ENCODE measurements at places on chromosomes 6 and 20. TPM values are rescaled to one million over a fixed set of nuclear protein-coding genes. Genes with fewer than 3 reads are reported as not detected.

- H3K4me3 ChIP-seq: no peak overlapping the region
- no peaks in the 10 kb centered on the region for H3K4me1 ChIP-seq
- no peaks in the 10 kb centered on the region for H3K27me3 ChIP-seq
Measured at GRCh38 chr20:51659491-51660050, 108.6 kb downstream of the ATP9A start.

- H3K36me3 ChIP-seq: no peaks in the 10 kb centered on the region
- no peak overlapping the region for H3K4me3 ChIP-seq
- H3K27ac ChIP-seq: no peak overlapping the region
- no peaks in the 10 kb centered on the region for H3K4me1 ChIP-seq
Measured at GRCh38 chr6:8201679-8202078, 99.3 kb upstream of the EEF1E1 start.

DNA sequence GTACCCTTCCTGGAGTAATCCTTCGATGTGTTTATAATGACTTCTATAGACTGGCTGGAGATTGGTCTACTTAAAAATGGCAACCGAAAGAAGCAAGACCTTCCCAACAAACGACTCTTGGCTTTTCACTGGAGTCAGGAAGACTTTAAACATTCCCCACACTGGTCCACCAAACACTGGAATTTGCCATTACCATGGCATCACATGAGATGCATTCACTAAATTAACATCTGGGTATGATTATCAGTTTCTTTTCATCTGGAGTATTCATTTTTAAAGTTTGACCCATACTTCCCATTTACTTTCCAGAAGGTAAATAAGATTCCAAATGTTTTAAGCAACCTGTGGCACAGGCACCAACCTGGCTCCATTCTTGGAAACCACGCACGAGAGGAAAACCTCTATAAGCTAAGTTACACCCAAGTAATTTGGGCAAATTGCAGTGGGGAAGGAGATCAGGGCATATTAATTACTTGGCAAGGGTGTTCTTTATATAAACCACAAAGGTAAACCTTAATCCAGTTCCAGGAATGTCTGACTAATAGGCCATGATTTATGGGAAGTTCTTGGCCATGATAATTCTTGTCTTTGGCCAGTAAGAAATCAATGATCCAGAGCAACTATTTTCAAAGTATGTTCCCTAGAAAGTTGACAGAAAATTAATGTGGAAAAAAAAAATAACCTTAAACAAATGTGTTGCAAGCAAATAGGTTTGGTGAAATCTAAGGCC lies 190.0 kb upstream of the COL21A1 start:
- H3K36me3 ChIP-seq: no peaks in the 10 kb centered on the region
- H3K4me1 ChIP-seq: no peaks in the 10 kb centered on the region
- no peak for DNase-seq
- H3K27ac ChIP-seq: no peak overlapping the region

DNA sequence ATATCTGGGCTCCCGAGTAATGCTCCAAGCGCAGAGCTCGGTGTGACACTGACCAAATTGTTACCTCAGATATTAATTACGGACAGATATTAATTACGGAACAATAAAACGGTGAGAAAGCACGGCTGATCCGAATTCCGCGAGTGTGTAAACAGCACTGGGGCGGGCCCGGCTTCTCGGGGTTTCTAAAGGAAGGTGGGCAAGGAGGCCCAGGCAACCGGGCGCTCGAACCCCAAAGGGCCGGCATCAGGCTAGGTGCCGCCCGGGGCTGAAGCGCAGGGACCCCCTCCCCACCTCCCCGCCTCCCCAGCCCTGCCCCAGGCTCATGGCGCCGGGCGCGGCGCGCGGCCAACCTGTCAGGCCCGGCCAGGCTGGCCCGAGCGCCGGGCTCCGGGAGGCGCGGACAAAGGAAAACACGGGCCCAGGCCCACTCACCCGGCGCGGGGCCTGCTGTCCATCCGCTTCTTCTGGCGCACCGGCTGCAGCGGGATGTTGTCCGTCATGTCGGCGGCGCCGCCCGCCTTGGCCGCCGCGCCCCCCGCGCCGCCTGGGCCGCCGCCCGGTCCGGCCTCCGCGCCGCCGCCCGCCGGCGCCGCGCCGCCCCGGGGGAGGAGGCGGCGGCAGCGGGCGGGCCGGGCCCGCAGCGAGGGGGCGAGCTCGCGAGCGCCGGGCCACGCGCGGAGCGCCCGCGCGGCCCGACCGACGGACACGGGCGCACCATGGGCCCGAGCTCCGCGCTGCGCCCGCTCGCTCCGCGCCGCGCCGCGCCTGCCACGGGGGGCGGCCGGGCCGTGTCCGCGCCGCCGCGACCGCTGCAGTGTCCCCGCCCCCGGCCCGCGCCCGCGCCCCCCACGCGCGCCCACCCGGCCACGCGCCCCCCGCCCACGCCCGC lies at the start of gene ATP9A:
TSS of gene ATP9A (minus strand) at position 524 of the 892 bp plus-strand sequence. CDS start at position 503, 21 bp downstream.
- peaks cover 6% of the 10 kb centered on the region for H3K4me1 ChIP-seq
- DNase-seq: peak; percentile 27
- H3K27ac ChIP-seq: peak within 1 kb of the TSS; percentile 53
- no peaks in the 10 kb centered on the region for H3K27me3 ChIP-seq
- peak within 1 kb of the TSS; percentile 91 for H3K4me3 ChIP-seq

GRCh38 chr6:109069746-109070145 lies 24.9 kb downstream of the SESN1 start:
- H3K4me3 ChIP-seq: no peak overlapping the region
- H3K27ac ChIP-seq: no peak overlapping the region
- H3K27me3 ChIP-seq: no peaks in the 10 kb centered on the region
- DNase-seq: no peak
- H3K4me1 ChIP-seq: peaks cover 24% of the 10 kb centered on the region
- H3K36me3 ChIP-seq: no peaks in the 10 kb centered on the region

GRCh38 chr6:112325444-112325843 lies 21.7 kb upstream of the RFPL4B start:
- H3K27me3 ChIP-seq: no peaks in the 10 kb centered on the region
- H3K4me3 ChIP-seq: no peak overlapping the region
- H3K36me3 ChIP-seq: no peaks in the 10 kb centered on the region

DNA sequence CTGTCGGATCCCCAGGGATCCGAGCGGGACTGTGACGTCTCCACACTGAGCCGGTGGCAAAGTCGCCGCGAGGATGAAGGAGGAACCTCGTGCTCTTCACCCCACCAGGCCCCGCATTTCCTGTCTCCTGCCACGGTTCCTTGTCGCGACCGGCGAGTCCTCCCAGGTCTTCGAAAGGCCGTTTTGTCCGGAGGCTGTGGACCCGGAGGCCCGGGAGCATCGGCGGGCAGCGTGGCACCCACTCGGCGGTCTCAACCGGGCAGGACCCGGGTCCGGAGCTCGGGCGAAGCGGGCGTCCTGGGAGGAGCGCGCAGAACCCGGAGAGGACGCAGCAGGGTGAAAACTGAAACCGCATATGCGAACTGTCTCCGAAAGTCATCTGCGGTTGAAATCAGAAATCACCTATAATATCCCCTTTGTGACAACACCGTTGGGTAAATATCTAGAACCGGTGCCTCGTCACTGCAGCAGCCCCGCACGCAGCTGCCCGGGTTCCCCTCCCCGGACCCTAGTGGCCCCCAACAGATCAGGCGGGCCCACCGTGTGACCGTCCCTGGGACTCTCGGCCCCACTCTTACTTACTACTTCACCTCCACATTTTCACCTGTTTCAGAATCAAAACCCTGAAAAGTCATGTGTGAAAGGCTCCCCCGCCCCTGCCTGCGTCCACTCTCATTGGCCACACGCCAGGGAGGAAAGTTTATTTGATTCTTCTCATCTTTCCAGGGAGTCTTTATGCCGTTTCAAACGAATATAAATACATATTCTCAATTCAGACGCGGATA lies 3.1 kb upstream of the ULBP2 start:
- H3K36me3 ChIP-seq: no peaks in the 10 kb centered on the region
- peak overlapping the region; percentile 47 for H3K4me3 ChIP-seq
- peaks cover 77% of the 10 kb centered on the region for H3K27me3 ChIP-seq

GRCh38 chr6:11542863-11543262 lies 5.3 kb downstream of the TMEM170B start:
- no peak for DNase-seq
- no peaks in the 10 kb centered on the region for H3K27me3 ChIP-seq
- no peak overlapping the region for H3K4me3 ChIP-seq
- no peaks in the 10 kb centered on the region for H3K36me3 ChIP-seq
- no peaks in the 10 kb centered on the region for H3K4me1 ChIP-seq
- no peak overlapping the region for H3K27ac ChIP-seq

GRCh38 chr6:101705866-101706265 lies 312.4 kb downstream of the GRIK2 start:
- H3K4me3 ChIP-seq: no peak overlapping the region
- no peak overlapping the region for H3K27ac ChIP-seq
- no peaks in the 10 kb centered on the region for H3K4me1 ChIP-seq
- H3K36me3 ChIP-seq: no peaks in the 10 kb centered on the region
- no peak for DNase-seq

DNA sequence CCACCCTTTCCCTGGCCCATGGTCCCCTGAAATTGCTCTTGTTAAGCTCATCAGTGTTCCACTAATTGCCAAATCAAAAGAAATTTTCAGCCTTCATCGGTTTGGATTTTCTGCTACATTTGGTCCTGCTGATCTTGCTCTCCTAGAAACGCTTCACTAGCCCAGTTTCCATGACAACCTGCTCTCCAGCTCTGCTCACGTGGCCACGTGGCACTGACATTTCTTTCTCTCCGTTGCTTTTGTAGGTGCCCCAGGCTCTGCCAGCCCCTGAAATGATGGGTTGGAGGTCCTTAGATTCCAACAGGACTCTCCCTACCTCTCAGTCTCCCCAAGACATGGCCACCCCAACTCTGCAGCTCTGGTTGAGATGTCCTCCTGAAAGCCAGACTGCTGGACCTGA lies 45.8 kb upstream of the NNAT start:
- no peaks in the 10 kb centered on the region for H3K4me1 ChIP-seq
- DNase-seq: no peak
- no peak overlapping the region for H3K4me3 ChIP-seq
- H3K27me3 ChIP-seq: no peaks in the 10 kb centered on the region

- no peak for DNase-seq
- no peak overlapping the region for H3K27ac ChIP-seq
- no peaks in the 10 kb centered on the region for H3K4me1 ChIP-seq
- H3K27me3 ChIP-seq: no peaks in the 10 kb centered on the region
Measured at GRCh38 chr6:49504666-49505065, 4.9 kb downstream of the GLYATL3 start.

DNA sequence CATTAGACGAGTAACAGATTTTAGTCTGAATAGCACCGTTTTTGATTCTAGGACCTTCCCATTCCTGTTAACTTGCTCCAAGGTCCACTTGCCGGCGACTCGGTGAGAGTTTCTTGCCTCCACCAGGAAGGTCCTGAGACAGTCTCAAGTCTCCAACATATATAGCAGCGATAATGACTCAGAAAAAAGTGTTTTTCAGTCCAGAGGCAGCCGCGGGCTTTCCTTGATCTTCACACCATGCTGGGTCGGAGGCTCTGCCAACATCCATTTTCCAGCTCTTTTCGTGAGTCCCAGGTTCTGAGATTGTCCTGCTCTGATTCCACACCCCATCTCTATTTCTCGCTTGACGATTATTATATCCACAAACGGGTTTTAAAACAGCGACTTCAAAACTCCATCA lies 170.5 kb downstream of the GPX5 start:
- H3K27ac ChIP-seq: no peak overlapping the region
- H3K36me3 ChIP-seq: no peaks in the 10 kb centered on the region
- no peak overlapping the region for H3K4me3 ChIP-seq
- no peaks in the 10 kb centered on the region for H3K4me1 ChIP-seq

DNA sequence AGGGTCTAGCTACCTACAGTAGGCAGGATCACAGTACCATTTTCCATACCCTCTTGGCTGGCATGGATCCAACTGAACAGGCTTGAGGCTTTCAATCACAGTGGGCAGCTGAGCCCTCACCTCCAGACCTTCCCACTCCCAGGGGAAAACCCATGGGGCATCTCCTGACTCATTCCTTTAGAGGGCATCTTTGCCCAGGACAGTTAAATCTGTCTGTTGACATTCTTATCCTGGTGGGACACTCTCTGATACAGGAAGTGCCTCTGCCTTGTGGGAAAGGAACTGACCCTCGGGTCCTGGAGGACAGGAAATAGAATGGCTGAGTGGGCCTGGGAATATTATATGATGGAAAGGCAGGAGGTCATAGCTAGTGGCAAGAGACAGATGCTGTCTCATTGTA lies 10.2 kb upstream of the EPB41L1 start:
- no peaks in the 10 kb centered on the region for H3K27me3 ChIP-seq
- no peak for DNase-seq
- no peak overlapping the region for H3K27ac ChIP-seq
- peaks cover 43% of the 10 kb centered on the region for H3K4me1 ChIP-seq

DNA sequence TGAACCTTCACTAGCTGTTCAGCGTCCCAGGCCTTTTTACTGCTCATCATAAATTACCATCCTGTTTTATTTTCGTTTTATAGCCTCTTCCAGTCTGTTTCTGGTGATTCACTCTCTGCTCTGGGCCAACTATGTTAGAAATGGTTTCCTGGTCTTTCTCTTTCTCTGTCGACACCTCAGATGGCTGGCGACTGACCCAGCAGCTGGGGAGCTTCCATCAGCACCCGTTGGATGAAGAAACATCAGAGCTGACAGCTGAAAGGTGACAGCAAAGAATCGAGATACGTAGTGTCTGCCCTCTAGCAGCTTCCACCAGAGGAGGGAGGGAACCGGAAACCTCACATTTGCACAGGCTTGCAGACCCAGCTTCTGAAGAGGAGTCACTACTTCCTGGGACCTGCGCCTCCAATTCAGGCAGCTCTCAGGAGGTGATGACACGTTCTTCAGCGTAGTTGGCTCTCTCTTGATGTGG lies 82.9 kb upstream of the MLN start:
- H3K4me1 ChIP-seq: peaks cover 6% of the 10 kb centered on the region
- no peak overlapping the region for H3K4me3 ChIP-seq
- peaks cover 32% of the 10 kb centered on the region for H3K27me3 ChIP-seq
- no peak overlapping the region for H3K27ac ChIP-seq
- peak; percentile 73 for DNase-seq

The EYA4 gene
- polyA plus RNA-seq: 5.4 TPM

The TAGAP gene
- 0.28 TPM for polyA plus RNA-seq

The PPP1R3G gene
- polyA plus RNA-seq: 5.5 TPM

The NFATC2 gene
- polyA plus RNA-seq: 2.6 TPM

The CEP162 gene
- 2.1 TPM for polyA plus RNA-seq

The POM121L2 gene
- polyA plus RNA-seq: not detected
